ENCODE measurements at places on chromosomes 2 and 18.

DNA sequence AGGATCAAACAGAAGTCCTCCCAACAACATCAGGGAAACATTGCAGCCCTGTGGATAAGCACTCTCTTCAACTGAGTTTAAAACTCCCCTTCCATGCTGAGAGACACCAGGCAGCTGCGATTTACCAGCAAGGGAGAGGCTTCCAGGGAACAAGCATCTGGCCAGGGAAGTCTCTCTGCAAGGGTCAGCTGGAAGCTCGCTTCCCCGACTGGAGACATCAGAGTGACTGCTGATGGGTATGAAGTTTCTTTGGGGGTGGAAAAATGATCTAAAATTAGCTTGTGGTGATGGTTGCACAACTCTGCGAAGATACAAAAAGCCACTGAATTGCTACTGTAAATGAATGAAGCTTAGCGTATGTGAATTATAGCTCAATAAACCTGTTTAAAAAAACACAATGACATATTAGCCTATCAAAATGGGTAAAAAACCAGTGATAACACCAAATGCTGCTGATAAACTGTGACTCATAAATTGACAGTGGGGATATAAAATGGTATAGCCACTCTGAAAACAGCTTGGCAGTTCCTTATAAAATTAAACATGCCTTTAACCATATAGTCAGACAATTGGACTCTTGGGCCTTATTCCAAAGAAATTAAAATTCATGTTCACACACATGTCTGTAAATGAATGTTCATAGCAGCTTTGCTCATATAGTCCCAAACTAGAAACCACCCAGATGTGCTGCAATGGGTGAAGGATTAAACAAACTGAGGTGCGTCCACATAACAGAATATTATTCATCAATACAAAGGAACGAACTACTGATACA, 1082.0 kb downstream of the SOCS6 start:
- no peak for DNase-seq

DNA sequence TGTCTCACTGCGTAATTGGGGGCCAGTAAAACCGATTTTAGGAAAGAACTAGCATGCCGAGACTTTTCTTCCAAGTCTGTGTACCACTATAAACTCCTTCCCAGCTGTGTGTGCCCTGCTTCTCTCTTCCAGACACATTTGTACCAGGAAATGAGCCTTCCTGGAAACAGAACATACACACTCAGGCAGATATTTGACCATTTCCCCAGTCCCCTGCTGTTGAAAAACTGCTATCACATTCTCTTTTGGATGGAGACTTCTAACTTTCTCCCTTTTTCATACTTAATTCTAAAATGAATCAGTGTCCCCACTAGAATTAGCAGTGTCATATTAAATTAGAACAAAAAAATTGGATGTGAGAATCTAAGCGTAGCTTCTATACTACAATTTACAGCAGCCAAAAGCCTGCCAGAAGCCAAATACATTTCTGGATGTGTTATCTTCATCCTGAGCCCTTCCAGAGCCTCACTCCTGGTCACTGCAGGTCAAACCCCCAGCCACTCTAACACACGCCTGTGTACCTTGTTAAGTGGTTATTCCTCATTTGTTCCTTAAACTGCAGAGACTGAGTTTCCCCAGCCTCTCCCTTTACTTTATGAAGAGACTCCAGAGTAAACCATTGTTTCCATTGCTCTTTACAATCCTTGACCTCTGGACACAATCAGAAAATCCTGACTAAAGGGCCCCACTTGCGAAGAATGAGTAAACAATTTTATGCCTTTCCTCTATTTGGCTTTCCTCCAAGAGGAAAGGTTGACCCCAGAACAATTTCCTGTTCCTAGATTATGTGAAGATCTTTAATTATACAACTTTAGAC, 20.4 kb downstream of the DSG4 start:
- DNase-seq, result no peak

DNA sequence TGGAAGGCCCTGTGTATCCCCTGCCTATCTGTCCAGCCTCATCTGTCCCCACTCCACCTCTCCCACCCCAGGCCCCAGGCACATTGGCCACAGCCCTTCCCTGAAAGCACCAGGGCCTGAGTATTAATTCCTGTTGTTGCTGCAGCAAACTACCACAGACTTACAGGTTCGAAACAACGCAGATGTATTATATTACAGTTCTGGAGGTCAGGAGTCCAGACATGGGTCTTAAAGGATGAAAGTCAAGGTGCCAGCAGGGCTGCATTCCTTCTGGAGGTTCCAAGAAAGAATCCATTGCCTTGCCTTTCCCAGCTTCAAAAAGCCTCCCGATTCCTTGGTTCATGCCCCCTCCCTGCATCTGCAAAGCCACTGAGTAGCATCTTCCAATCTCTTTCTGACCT, 78.7 kb upstream of the LAPTM4A start:
- no peak for DNase-seq

DNA sequence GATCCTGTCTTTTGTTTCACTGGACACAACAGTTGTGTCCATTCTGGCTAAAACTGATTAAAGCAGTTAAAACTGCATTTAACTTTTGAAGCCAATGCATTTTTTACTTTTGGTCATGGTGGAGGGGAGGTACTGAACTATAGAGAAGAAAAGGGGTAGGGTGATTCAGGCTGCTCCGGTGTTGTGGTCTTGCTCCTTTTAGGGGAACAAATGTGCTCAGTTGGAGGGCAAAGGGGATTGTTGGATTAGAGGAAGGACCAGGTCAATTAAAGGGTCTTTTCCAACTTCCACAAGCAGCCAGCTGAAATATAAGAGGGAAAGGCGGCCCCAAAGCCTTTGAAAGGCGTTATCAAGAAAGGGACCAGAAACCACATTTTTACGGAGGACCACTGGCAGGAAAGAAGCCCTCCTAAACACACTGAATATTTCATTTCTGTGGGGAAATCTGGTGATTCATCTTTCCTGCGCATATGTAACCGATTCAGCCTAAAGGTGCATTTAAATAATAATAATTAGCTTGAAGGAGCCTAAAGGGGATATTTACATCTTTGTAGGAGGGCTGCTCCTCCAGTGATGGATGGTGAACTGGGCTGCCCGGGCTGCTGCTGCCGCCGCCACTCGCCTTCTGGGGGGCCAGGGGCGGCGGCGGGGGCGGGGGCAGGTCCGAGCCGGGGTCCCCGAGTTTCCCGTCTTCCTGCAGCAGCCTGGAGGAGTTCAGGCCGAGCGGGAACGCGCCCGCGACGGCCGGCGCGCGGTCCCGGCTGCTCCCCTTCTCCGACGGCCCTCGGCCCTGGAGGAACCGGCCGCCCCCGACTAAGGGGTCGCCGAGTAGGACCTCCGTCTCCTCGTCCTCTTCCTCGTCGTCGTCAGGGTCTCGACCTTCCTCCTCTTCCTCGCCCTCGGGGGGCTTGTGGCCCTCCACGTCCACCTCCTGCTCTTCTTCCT, 5.2 kb downstream of the SKOR2 start:
- DNase-seq, result no peak

- no peak for DNase-seq
Measured at GRCh38 chr2:106142683-106143082, 51.4 kb downstream of the UXS1 start.

Data from non-pigmented ciliary epithelial cell (primary cell).